ENCODE measurements at places on chromosomes 16 and 17. TPM values are rescaled to one million over a fixed set of nuclear protein-coding genes. Genes with fewer than 3 reads are reported as not detected.

Gene RMI2
- 5.7 TPM for total RNA-seq

Gene GPRC5B
- 38.6 TPM for total RNA-seq

Gene KCNH6
- total RNA-seq = not detected

Gene TAC4
- 2.1 TPM for total RNA-seq

Gene CPPED1
- 6.3 TPM for total RNA-seq

Gene MPP3
- 4.2 TPM for total RNA-seq

Gene GPR179
- total RNA-seq = not detected

Gene GAS7
- 58.5 TPM for total RNA-seq
